Umbilical cord (tissue), 2 donors: ENCODE measurements at places on chromosomes 4 and X. TPM values are rescaled to one million over a fixed set of nuclear protein-coding genes. Genes with fewer than 3 reads are reported as not detected.

ZMAT1 gene
- total RNA-seq, result 13.0 TPM

CSAG1 gene
- total RNA-seq, result 2.6 TPM

CHRDL1 gene
- total RNA-seq, result 10.1 TPM

SOWAHB gene
- total RNA-seq, result 7.2 TPM

HSFX4 gene
- total RNA-seq, result not detected

SULT1B1 gene
- total RNA-seq, result 7.9 TPM

CLDN2 gene
- total RNA-seq, result not detected

DNA sequence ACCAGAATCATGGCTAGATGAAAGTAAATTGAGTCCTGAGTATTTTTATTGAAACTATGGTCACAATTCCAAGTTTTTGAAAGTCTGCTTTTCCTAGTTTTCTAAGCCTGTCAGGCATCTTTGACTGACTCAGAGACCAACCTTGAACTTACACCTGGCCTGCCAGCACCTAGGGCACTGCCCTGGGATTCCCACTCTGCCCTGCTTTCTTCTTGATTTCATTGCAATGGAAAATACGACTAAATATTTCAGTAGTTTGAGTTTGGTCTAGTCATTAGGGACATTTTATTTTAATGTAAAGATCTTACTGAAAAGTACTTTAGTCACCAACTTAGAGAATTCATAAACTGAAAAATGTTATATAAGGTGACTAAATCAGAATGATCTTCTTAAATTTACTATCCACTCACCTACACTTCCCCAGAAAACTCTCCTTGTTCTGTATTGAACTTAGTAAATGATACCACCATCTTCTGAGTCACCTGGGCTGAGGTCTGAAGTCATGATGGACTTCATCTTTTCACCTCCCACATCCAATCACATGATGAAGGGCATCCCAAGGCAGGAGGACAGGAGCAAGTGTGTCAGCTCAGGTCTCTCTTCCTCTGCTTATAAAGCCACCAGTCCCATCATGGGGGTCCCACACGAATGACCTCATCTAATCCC lies 11.6 kb upstream of the PYURF start:
- no peak for DNase-seq

GRCh38 chr4:122689972-122690371 lies 42.5 kb upstream of the BBS12 start:
- no peak for DNase-seq

- DNase-seq, result peak; percentile 82
Observed at GRCh38 chrX:153474718-153475117, 4.3 kb upstream of the HAUS7 start.

DNA sequence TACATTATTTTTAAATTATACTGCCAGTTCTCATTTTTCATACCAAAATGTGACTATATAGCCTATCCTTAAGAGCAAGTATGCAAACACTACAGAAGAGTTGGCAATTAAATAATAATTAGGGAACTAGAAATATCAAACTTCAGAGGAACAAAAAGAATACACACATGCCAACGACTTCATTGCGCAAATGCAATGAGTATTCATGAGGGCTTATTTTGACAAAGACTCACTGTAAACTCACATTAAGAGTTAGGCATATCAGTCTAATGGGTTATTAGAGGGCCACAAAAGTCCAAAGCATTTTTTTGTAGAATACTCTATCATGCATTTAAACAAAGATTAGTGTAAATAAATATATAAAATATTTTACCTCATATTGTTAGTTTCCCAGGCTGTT lies 31.6 kb downstream of the SLC10A7 start:
- DNase-seq, result no peak

DNA sequence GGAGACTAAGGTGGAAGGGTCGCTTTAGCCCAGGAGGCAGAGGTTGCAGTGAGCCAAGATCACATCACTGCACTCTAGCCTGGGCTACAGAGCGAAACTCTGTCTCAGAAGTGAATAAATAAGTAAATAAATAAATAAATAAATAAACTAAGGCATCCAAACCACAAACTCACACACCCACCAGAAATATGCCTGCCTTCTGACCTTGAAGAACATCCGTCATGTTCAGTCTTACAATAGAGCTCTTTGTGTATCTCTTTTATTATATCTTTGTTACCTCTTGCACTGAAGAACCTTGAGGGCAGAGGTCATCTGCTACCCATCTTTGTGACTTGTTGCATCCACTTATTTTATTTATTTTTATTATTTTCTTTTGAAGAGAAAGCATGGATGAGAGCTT lies 71.6 kb downstream of the PRRG1 start:
- DNase-seq, result no peak

DNA sequence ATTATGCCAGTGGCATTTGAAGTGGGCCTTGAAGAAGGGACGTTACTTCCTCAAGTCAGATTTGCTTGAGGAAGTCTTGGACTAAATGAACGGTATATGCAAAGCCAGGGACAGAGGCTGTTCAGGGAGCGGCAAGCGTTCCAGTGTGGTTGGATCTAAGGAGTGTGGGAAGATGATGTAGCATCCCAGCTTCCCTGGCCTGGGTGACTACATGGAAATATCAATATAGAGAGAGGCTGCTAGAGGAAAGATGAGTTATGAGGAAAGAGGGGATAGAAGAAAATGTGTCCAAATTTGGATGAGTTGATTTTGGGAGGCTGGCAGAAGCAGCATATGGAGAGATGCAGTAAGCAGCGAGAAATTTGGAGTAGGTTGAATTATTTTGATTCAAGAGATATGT lies 432.5 kb upstream of the TENM3 start:
- no peak for DNase-seq

GRCh38 chr4:113834298-113834697 lies 72.8 kb upstream of the CAMK2D start:
- DNase-seq, result no peak

- DNase-seq, result no peak
Observed at GRCh38 chrX:10052906-10053625, 85.9 kb downstream of the CLDN34 start.

- DNase-seq, result no peak
Observed at GRCh38 chrX:16836371-16836770, 33.8 kb downstream of the RBBP7 start.

DNA sequence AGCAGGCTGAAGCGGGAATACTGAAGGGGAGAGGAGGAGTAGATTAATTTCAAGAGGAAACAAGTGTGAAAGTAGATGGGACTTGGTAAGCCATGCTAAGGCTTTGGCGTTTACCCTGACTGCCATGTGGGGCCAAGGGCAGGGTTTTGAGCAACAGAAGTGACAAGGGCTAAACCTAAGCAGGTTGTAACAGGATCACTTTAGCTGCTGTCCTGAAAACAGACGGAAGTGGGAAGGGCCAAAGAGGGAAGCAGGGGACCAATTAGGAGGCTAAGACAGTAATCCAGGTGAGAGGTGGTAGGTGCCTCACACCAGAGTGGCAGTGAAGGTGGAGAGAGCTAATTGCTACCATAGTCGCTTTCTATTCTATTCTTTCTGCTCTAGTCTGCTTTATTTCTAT lies 166.5 kb downstream of the PJA1 start:
- DNase-seq, result no peak

- no peak for DNase-seq
Observed at GRCh38 chrX:14915596-14915995, 42.4 kb downstream of the MOSPD2 start.

GRCh38 chr4:38529189-38530115 lies 134.5 kb upstream of the KLF3 start:
- peak; percentile 20 for DNase-seq

- no peak for DNase-seq
Observed at GRCh38 chr4:103365285-103365684, 167.1 kb upstream of the CENPE start.

DNA sequence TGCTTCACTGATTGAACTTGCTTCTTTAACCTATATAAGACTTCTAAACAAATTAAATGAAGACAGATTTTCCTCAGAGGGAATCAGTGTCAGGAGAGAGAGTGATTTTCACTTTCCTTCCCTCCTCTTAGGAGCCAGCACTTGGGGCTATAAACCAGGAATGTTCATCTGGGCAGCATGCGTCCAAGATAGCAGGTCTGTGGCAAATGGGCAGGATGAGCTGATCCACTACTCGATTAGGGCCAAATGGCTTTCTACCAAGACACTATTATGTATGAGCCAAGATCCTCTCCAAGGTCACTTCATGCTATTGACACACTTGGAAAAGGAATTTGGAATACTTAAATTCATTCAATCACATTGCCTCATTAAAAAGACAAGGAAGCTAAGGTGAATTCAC lies 203.9 kb upstream of the GRID2 start:
- DNase-seq, result no peak

DNA sequence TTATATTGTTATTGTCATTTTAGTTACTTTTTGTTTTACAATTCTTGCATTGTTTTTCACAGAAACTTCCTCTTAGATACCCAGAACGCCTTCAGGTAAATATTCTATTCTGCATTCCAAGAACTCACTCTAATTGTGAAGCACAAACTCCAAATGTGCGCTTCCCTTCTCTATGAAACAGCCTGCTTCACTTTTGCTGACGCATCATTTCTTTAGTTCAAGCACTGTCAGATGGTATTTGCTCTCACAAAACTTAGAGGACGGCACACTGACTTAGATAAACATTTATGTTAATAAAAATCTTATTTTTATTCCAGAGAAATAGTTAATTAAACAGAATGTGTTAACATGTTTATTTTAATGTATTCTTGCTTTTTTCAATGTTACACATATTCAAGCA lies 3.3 kb downstream of the CSN1S1 start:
- DNase-seq, result no peak
